CD4-positive, alpha-beta T cell treated with Interleukin-4 for 4 hours (primary cell): ENCODE measurements at places on chromosomes 5 and 9.

- no peak for DNase-seq
These were observed 58.9 kb downstream of the NEURL1B start for GRCh38 chr5:172699999-172700364.

DNA sequence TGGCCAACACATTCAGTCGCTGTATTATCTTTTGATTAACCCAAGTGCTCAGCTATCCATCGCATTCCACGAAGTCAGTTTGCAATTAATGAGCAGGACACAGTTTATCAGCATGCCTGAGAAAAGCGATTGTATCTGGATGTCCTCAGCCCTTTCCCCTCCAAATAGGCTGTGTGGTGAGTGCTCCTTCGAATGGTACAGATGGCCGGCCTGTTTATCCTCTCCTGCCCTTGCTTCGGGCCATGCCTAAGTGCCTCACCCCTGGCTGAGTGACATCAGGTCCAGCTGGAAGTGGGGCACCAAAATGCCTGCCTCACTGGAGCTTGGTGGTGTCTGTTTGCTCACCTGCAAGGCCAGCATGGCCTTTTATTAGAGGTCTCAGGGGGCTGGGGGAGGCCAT is 317.3 kb downstream of the GADD45G start:
- DNase-seq: no peak

DNA sequence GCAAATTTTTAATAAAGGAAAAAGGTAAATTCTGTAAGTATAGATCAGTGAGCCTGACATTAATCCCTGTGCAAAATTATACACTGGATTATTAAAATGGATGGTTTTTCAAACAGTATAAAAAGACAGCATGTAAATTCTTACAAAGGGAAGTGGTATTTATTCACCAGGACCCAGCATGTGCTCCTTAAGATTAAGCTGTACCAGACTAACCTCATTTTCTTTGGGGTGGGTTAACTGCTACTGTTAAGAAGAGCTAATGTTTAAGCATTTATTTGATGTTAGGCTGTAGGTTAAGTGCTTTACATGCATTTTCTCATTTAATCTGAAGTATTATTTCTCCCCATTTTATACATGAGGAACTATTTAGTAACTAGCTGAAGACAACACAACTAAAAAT is 60.3 kb upstream of the RFX3 start:
- no peak for DNase-seq

GRCh38 chr5:176383961-176384360 is 4.4 kb downstream of the NOP16 start:
- no peak for DNase-seq

- DNase-seq: no peak
These were observed 118.0 kb downstream of the FSTL4 start for GRCh38 chr5:133494232-133494922.

GRCh38 chr5:91235271-91235694 is 147.8 kb downstream of the ARRDC3 start:
- DNase-seq: no peak

DNA sequence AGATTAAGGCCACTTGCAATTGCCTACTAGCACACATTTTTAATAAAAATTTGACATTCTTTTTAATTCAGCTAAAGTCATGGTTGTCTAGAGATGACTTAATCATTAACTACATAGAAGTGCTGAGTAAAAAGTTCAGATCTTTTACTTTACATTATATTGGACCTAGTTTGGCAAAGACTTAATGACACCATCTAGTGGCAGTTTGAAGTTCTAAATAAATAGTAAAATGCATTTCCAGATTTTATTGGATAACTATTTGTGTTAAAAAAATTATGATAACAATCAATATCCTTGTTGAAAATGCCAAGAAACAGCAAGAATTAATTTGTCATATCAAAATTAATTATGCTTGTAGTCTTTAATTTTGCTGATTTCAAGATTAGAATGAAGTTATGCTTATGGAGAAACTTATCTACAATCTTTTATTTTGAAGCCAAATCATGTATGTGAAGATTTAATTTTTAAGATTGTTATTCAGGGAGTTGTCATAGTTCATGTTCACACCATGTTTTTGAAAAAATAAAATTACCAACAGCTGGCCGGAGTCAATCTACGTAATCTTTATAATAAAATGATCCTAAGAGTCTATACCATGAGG is 69.6 kb upstream of the PJA2 start:
- peak; percentile 7 for DNase-seq

DNA sequence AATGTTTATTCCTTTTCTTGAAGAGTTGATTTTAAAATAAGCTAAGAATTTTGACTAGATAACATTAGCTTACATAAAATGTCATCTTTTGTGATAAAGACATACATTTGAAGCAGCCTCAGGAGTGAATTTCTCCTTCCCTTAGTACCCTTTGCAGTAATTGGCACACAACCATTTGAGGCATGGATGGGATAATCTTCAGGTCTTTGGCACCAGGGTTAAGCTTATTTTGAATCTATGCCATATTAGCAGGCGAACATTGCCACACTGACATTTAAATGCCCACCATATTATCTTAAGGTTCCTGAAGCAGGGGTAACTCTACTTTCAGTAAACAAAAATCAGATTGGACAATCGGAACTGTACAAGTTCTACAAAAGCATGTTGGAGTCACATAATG is 126.0 kb downstream of the NR3C1 start:
- DNase-seq: no peak

DNA sequence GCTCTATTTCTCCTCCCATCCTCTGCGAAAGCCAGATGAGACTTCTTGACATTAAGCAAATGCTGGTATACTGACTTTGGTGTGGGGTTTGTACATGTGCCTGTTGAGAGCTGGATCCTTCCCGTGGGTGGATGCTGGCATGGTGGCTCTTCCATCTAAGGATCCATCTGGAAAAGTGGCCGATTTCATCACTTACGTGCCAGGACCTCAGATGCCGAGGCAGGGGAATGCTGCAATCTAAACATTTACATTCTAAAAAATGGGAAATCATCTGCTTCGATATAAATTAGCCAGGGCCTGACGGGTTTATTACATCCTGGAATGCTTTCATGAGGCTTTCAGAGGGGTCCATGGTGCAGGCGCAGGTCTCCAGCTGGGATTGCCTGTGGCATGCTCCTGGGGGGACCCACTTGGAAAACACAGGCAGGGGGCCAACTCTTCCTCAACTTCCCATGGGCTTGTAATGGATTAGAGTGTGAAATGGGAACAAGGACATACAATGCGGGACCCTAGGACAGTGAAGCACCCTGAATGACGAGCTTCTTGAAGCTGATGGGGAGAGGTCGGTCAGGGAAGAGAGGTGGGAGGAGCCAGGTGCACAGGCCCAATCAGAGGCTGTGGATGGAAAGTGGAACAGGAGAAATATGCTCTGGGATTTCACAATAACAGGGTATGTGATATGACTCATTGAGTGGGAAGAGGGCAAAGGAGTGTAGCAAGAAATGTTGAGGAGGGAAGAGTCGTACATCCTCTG is 105.5 kb upstream of the PITX1 start:
- no peak for DNase-seq

- no peak for DNase-seq
These were observed 58.1 kb upstream of the MTAP start for GRCh38 chr9:21744320-21744719.

GRCh38 chr5:3007577-3007976 is 256.1 kb upstream of the IRX2 start:
- no peak for DNase-seq

DNA sequence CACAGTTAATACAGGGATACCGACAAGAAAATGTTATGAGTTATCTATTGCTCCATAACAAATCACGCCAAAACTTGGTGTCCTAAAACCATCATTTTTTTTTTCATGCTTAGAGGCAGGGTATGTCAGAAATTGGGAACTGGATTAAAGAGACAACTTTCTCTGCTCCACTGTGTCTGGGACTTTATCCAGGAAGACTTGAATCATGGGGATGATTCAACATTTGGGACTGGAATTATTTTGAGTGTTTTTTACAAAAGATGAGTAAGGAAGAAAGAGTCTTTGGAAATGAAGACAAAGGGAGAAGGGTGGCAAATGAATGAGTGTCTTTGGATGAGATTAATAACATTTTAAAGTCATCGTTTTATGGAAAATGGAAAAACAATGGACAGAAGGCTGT is 1883.7 kb upstream of the C9orf72 start:
- DNase-seq: no peak

DNA sequence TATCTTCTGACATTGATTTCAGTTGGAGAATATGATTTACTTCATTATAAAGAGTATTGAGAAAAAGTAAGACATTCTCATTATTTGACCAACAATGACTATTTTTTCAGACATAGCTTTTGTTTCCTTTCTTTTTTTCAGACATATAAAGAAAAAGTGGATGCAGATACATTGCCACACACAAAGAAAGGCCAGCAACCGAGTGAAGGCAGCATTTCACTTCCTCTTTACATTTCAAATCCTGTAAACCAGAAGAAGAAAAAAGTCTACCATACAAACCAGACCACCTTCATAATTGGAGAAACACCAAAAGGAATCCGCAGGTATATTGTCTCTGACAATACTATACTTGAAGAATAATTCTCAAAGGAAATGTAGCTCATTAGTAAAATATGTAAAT is 128.9 kb downstream of the ERCC6L2 start:
- DNase-seq: no peak

DNA sequence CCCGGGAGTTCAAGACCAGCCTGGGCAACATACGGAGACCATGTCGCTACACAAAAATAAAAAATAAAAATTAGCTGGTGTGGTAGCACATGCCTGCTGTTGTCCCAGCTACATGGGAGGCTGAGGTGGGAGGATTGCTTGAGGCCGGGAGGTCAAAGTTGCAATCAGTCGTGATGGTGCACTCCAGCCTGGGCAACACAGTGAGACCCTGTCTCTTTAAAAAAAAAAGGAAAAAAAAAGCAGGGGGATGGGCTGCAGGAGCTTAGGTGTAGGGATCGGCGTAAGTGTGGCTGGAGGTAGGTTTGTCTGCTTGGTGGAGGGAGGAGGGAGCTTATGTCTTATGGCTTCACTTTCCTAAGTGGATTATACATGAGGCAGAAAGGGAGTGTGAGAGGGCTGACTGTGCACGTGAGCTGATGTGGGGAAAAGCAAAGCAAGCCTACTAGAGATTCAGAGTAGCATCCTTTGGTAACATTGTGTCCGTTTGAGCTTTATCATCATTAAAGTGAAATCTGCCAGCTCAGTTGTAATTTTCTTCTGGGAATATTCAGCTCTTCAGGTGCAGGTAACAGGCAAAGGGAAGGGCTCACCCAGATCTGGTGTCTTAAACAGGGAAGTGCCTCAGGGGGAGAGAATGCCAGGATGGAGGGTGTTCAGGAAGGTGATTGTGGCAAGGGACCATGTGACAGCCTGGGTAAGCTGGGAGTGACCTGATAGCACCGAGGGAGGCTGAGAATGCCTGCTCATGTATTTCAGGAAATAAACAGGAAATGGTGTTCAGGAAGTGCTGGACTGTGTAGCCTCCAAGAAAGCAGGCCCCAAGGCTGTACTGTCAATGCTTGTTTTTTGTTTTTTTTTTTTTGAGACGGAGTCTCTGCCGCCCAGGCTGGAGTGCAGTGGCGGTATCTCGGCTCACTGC is 17.6 kb upstream of the SETX start:
- DNase-seq: peak; percentile 6

GRCh38 chr9:137778336-137778735 is 99.2 kb upstream of the CACNA1B start:
- no peak for DNase-seq

DNA sequence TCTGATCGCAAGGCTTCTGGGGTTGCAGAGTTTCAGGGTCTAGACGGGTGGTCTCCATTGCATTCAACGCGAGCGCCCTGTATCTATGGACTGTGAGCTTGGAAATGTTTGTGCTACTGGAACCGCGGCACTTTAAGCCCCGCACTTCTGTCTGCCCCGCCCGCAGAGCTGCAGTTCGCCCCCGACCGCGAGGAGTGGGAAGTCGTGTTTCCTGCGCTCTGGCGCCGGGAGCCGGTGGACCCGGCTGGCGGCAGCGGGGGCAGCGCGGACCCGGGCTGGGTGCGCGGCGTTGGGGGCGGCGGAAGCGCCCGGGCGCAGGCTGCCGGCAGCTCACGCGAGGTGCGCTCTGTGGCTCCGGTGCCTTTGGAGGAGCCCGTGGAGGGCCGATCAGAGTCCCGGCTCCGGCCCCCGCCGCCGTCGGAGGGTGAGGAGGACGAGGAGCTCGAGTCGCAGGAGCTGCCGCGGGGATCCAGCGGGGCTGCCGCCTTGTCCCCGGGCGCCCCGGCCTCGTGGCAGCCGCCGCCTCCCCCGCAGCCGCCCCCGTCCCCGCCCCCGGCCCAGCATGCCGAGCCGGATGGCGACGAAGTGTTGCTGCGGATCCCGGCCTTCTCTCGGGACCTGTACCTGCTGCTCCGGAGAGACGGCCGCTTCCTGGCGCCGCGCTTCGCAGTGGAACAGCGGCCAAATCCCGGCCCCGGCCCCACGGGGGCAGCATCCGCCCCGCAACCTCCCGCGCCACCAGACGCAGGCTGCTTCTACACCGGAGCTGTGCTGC is 1.0 kb downstream of the ADAMTS19 start:
- no peak for DNase-seq

DNA sequence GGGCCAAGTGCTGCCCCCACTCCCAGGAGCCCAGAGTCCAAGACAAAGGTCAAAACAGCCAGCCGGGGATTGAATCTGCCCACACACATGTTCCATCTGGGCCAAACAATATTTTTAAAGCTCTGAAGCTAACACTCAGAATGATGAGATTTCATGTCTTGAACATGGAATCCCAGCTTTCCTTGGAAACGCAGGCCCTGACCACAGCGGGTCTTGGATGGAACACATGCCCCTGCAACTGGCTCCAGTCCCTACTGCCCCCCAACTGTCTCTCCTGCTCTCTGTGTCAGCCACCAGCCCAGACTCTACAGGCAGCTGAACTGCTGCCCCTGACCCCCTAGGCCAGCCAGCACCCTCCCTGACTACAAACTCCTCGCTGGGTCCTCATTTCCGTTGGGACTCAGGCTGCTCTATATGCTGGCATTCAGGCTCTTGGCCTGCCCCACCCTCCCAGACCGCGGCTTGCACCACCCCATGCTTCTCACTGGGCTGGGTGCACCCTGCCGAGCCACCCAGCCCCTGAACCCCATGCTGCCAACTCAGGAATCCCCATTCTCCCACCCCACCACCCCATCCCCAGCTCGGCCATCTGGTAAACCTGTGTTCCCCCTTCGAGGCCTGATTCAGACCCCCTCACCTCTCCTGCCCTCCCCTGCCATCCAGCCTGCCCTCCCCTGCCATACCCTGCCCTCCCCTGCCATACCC is 71.7 kb downstream of the ADAMTS2 start:
- DNase-seq: no peak

- DNase-seq: no peak
These were observed 72.3 kb downstream of the NIPSNAP3B start for GRCh38 chr9:104836235-104836634.

- no peak for DNase-seq
These were observed 70.8 kb upstream of the COL5A1 start for GRCh38 chr9:134570711-134571325.

- DNase-seq: no peak
These were observed 42.9 kb downstream of the TMEFF1 start for GRCh38 chr9:100515578-100516494.

DNA sequence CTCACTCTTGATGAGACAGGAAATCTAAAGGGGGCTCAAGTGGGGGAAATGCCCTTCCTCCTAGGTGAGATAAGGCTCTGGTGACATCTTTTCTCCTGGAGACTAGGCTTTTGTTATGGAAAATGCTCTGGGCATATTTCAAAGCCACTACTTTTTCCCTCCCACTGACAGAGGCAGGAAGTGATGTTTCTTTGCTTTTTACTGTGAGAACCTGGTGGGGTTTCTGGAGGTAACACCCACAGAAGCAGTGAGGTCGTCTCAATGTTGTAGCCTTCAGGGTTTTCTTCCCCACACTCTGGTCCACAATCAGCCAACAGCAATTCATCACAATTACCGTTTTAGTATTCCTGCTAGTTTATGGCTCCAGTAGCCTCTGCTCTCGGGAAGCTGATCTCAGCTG is 41.4 kb upstream of the FAM240B start:
- no peak for DNase-seq

GRCh38 chr5:5037674-5038073 is 102.5 kb upstream of the ADAMTS16 start:
- no peak for DNase-seq
